ENCODE measurements at places on chromosomes 3 and 15.

DNA sequence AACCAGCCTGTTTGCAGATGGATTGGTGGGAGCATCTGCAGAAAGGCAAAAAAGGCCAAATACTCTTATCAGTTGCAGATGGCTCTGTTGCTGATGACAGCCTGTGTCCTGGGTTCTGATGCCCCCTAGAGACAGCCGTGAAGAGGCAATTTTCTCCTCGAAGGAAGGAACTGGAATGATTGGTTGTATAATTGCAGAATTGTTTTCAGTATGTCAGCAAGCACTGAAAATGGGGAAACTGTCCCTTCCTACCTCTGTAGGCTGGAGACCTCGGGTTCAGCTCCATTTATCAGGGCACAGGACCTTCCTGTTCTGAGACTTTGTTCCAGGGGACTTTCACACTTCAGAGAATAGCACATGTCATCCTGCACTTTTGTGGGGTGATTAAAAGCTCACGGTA is 103.0 kb downstream of the PGPEP1L start:
- no peak for DNase-seq

- no peak for DNase-seq
Measured at GRCh38 chr3:98650971-98651779, 57.8 kb upstream of the CPOX start.

- DNase-seq, result no peak
Measured at GRCh38 chr3:78888635-78889034, 879.2 kb downstream of the ROBO1 start.

- DNase-seq, result no peak
Measured at GRCh38 chr3:116474801-116475200, 29.5 kb upstream of the LSAMP start.

DNA sequence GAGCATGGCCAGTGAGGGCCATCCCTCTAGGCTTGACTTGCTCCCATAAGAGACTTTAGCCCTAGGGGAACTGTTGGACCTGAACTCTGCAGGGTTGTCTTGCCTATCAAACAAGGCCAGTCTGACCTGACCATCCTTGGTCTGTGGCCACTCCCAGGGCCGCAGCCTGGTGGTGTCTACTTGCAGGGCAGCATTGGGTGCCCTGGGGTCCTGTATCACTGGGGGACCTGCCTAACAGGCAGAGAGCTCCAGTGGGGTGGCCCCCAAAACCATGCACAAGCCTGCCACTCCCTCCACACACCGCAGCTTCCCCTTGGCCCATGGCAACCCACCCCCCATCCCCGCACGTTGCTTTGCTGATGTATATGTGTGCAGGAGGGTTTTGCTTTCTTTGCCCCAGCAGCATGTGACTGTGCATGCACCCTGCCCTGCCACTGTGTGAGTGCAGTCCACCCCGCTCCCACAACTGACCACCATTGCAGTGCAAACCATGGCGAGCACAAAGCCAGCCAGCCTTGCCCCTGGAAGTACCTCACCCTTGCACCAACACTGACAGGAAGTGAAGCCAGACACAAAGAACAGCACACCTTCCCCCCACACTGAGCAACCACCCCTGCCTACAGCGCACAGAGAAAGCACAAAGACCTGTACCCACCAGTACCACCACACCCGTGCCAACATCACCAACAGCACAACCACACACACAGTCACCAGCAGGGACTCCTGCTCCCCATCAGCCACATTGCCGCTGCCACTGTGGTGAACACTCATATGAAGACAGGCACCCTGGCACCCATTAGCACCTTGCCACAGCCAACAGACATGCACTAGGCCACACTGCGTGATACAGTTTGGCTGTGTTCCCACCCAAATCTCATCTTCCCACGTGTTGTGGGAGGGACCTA is 88.8 kb downstream of the SENP7 start:
- no peak for DNase-seq

DNA sequence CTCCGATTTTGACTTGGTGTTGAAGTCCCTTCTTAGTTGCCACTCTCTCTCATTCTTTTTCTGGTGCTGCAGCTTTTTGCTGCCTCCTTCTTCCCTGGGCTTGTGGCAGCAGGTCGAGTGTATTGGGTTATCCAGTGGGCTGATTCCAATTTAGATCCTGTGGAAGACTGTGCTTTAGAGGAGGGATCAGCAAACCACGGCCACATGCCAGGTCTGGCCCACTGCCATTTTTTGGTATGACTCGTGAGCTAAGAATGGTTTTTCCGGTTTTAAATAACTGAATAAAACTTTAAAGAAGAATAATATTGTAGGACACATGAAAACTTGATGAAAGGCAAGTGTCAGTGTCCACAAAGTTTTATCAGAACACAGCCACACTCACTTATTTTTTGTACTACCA is 330.5 kb downstream of the ROBO2 start:
- DNase-seq, result no peak

Data from T-helper 1 cell (primary cell).